MG63 (cell line): ENCODE measurements at places on chromosomes 16 and 17. TPM values are rescaled to one million over a fixed set of nuclear protein-coding genes. Genes with fewer than 3 reads are reported as not detected.

MSRB1 gene
- 99.5 and 116 TPM in 2 replicates for total RNA-seq

MPV17L gene
- total RNA-seq: 0.59 and 1.3 TPM in 2 replicates

ABCA9 gene
- total RNA-seq: not detected in 2 replicates

SMTNL2 gene
- not detected in 2 replicates for total RNA-seq

TM4SF5 gene
- total RNA-seq: not detected in 2 replicates

NECAB2 gene
- total RNA-seq: not detected in 2 replicates

AURKB gene
- total RNA-seq: 89.2 and 119 TPM in 2 replicates

ODAD4 gene
- total RNA-seq: not detected in 2 replicates

SYT17 gene
- total RNA-seq: not detected in 2 replicates

HEATR9 gene
- total RNA-seq: not detected in 2 replicates

CARD14 gene
- total RNA-seq: 0.10 TPM in 1 of 2 replicates, not detected in the other

CCDC182 gene
- not detected in 2 replicates for total RNA-seq

ZP2 gene
- total RNA-seq: not detected in 2 replicates

LRRC59 gene
- 365 and 417 TPM in 2 replicates for total RNA-seq

GRB7 gene
- not detected in 2 replicates for total RNA-seq

CASKIN2 gene
- total RNA-seq: 3.9 and 7.8 TPM in 2 replicates

ADCY9 gene
- 12.4 and 18.4 TPM in 2 replicates for total RNA-seq

HSD17B2 gene
- 1.9 and 7.0 TPM in 2 replicates for total RNA-seq

HSF5 gene
- total RNA-seq: not detected in 2 replicates

KCNAB3 gene
- total RNA-seq: not detected in 2 replicates

GLYR1 gene
- total RNA-seq: 44.6 and 45.2 TPM in 2 replicates

HSPB9 gene
- not detected in 2 replicates for total RNA-seq

FBXL19 gene
- 19.5 and 31.2 TPM in 2 replicates for total RNA-seq

NR1D1 gene
- total RNA-seq: 0.07 and 1.3 TPM in 2 replicates

FCSK gene
- 1.0 and 6.3 TPM in 2 replicates for total RNA-seq

PFN1 gene
- total RNA-seq: 182 and 263 TPM in 2 replicates

KRT9 gene
- not detected in 2 replicates for total RNA-seq

GCGR gene
- total RNA-seq: not detected in 2 replicates

SNAI3 gene
- not detected in 2 replicates for total RNA-seq

CCL17 gene
- not detected in 2 replicates for total RNA-seq

FBXO39 gene
- total RNA-seq: not detected in 2 replicates

NCOR1 gene
- total RNA-seq: 19.8 and 41.6 TPM in 2 replicates

CA10 gene
- total RNA-seq: not detected in 2 replicates

CSH2 gene
- total RNA-seq: not detected in 2 replicates

IRF8 gene
- not detected in 2 replicates for total RNA-seq

MYH2 gene
- total RNA-seq: 0.23 and 0.49 TPM in 2 replicates

SMIM22 gene
- not detected in 2 replicates for total RNA-seq

CD300E gene
- total RNA-seq: not detected in 2 replicates

CCDC200 gene
- total RNA-seq: not detected in 2 replicates

ITGB4 gene
- not detected in 2 replicates for total RNA-seq

GP1BA gene
- not detected in 2 replicates for total RNA-seq

GJC1 gene
- total RNA-seq: 15.4 and 60.0 TPM in 2 replicates

SLC16A13 gene
- 0.96 and 1.1 TPM in 2 replicates for total RNA-seq

HBQ1 gene
- total RNA-seq: not detected in 2 replicates

OTOP2 gene
- total RNA-seq: not detected in 2 replicates

HSDL1 gene
- 5.0 and 7.0 TPM in 2 replicates for total RNA-seq

TOM1L1 gene
- total RNA-seq: 13.9 and 46.3 TPM in 2 replicates

TMEM114 gene
- not detected in 2 replicates for total RNA-seq
